Suppressor macrophage treated with lipopolysaccharide for 1 hour (primary cell): ENCODE measurements at places on chromosomes 2 and 18.

- DNase-seq, result no peak
These were observed 10.7 kb upstream of the SPOPL start for GRCh38 chr2:138490673-138491494.

GRCh38 chr18:79917853-79918614, 33.4 kb downstream of the SLC66A2 start:
- DNase-seq, result no peak

DNA sequence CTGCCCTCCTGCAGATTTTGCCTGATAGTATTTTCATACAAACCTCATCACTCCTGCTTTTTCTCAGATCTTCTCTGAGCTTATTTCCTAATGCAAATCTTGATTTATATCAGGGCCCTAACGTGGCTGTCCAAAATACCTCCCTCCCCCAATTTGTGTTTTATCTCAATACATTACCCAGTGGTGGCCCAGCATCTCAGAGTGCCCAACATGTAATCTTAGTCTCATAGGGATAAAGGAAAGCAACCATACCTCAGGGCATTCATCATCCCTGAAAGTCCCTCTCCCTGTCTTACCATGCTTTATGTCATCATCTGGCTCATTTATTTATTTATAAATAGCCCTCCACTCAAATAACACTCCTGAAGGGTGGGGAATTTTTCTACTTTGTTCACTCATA, 135.3 kb downstream of the SLC8A1 start:
- no peak for DNase-seq

GRCh38 chr2:19649785-19650380, 251.9 kb downstream of the TTC32 start:
- DNase-seq, result no peak

- no peak for DNase-seq
These were observed 14.1 kb downstream of the DSC1 start for GRCh38 chr18:31148600-31148999.

GRCh38 chr2:118847762-118848172, 319 bp upstream of the EN1 start:
- peak; percentile 47 for DNase-seq

- no peak for DNase-seq
These were observed 467.9 kb downstream of the MBD2 start for GRCh38 chr18:53756610-53756972.

GRCh38 chr2:43021791-43022509, 204.5 kb downstream of the ZFP36L2 start:
- DNase-seq, result no peak

DNA sequence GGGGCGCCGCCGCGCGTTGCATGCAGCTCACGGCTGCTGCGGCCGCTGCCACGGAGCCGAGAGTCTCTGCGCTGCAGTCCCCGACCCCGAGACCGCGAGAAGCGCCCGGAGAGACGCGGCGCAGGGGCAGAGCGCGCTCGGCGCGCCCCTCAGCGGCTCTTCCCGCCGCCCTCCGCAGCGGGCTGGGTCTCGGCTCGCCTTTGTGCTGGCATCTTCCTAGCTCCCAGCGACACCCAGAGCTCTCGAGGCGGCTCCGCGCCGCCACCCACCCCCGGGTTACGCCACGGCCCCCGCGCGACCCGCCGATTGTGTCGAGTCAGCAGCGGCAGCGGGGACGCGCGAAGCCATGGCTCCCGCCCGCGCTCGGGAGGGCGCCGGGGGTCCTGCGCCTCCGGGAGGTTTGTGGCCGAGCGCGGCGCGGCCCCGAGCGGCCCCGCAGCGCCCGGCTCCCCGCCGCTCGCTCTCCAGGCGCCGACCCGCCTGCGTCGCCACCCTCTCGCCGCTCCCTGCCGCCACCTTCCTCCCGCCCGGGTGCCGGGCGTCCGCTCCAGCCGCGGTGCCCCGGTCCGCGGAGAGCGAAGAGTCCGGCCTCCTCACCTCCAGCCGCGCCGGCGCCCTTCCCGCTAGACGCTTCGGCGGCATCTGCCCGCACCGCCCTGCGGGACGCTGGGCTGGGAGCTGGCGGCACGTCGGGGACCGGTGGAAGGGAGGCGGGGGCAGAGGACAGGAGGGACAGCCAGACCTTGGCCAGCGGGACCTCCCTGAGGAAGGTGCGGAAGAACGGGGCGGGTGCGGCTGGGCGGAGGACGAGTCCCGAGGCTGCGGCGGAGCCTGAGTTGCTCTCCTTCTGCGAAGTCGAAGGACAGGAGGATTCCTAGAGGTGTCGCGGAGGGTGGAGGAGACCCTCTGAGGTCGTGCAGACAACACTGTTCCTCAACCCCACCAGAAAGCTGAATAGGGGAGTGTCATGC, 46.3 kb upstream of the CCDC150 start:
- DNase-seq, result peak; percentile 21

GRCh38 chr2:65070172-65070830, 14.1 kb downstream of the CEP68 start:
- no peak for DNase-seq

GRCh38 chr2:84781942-84782716, 98.8 kb downstream of the TRABD2A start:
- peak; percentile 10 for DNase-seq

GRCh38 chr2:157946919-157947557, 70.9 kb upstream of the ACVR1 start:
- DNase-seq, result no peak

DNA sequence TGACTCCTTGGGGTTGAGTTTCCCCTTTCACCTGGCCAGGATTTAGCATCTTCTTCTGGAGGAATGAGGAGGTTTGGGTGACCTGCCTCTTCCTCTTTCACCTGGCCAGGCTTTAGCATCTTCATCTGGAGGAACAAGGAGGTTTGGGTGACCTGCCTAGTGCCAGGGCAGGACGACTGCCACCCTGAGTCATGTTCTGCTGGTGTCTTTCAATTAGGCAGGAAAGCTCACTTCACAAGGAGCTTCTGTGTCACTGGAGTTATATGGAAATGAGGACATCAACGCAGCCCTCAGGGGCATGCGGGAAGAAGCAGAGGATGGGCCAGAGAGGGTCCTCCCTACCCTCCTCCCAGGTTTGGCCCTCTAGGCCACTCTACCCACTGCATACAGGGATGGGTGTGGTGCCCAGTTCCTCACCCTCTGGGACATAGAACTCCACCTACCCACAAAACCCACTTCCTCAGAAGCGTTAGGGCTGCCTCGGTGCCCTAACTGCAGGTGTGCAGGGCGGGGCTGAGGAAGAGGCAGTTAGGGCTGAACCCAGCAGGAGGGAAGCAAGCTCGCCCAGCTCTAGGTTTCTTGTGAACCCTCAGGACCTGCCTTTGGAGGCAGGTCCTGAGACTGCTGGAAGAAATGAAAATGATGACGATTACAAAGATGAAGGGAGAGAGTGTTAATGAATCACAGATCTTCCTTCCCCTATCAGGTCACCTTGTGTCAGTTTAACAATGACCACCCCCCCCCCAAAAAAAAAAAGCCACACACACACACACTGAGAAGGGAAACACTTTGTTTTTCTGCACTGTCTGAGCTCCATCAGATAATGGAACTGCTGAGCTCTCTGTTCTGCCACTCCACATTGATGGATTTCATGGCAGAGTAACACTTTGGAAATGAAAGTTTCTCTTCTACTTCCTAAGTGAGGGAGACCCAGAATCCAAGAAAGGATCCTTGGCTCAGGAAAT, 71.0 kb downstream of the ARL4C start:
- DNase-seq, result peak; percentile 36

GRCh38 chr2:101830555-101830954, 133.0 kb downstream of the MAP4K4 start:
- DNase-seq, result peak; percentile 73

DNA sequence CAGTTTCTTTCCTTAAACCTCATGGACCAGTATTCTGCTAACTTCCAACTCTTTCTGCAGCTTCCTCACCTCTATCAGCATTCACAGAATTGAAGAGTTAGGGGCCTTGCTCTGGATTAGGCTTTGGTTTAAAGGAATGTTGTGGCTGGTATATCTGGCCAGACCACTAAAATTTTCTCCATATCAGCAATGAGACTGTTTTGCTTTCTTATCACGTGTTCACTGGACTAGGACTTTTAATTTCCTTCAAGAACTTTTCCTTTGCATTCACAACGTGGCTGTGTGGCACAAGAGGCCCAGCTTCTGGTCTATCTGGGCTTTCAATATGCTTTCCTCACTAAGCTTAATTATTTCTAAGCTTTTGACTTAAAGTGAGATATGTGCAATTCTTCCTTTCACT, 33.4 kb downstream of the SP3 start:
- no peak for DNase-seq

DNA sequence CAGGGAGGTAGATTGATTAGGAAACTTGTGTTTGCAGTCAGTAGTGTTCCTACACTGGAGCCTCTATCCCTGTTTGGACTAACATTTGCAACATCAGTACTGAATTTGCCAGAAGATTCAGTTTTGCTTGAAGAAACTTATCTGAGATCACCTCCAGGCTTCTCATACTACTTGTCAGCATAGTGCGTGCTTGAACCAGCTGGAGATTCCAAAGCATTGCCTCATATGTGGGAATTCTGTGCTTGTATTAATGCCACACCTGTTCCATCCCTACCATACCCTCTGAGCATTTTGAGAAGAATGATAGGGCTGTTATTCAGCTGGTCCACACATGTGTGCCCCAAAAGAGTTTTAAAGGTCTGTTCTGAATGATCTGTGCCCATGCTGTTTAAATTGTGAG, 148.7 kb downstream of the RAPGEF4 start:
- DNase-seq, result no peak

- no peak for DNase-seq
These were observed 75.3 kb downstream of the VSNL1 start for GRCh38 chr2:17615728-17616351.

DNA sequence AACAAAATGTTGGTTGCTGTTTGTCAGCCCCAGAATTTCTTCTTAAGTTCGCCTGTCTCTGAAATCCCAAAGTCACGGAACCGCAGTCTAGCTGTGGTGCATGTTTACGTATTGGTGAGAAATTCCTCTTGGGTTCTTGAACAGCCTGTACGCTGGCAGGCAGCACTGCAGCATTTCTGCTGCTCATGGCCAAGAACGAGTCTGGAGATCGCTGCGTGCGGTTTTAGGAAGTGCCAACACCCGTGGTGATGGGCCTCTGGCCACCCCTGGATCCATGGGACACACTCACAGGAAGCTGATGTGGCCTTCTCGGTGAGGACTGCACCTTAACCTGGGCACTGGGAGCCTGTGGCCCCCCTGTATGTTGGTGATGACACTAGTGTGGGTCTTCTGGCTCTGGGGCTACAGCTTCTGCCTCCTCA, 23.7 kb downstream of the ASB1 start:
- DNase-seq, result no peak

DNA sequence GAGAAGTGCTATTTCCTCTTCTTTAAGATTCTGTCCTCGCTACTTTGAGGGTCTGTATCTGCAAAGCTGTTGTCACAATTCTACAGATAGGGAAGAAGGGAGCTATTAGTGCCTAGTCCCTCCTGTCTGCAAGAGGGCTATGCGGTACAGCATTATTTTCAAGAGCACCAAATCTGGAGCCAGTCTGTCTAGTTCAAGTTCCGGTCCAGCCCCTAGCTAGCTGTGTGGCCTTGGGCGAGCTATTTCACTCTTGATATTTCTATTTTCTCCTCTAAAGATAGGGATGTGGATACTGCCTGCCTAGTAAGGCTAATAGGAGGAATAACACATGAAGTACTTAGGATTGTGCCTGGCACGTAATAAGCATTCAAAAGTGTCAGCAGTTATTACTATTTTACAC, 272.4 kb downstream of the KCNE4 start:
- no peak for DNase-seq

DNA sequence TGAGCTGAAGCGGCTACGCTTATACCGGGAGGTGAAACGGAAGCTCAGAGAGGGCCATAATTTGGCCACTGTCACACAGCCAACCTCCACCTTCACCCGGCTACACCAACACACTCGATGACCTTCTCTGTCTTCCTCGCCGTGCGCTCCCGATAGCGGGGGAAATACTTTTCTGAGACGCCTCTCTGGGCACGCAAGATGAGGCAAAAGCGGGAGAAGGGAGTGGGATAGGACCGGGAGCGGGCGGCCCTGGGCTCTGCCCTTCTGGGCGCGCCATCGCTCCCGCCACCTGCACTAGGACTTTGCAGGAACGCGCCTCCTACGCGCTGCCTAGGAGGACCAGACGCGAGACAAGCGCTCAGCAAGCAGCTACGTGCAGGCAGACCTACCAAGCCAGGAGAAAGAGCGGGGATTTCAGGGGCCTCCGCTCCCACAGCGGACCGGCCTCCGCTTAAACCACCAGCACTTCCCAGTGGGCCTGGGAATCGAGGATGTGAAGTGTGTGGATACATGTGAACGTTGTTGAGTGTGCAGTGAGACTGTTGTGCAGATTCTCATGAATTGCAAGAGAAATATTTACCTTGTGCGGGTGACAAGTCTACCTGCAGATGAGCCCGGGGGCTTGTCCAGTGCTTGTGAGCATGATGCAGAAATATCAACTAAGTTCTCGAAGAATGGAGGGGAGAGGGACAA, 11.4 kb downstream of the SIX3 start:
- no peak for DNase-seq

GRCh38 chr2:233422649-233423551, 68.6 kb downstream of the DGKD start:
- DNase-seq, result no peak

- peak; percentile 71 for DNase-seq
These were observed 91.5 kb downstream of the MREG start for GRCh38 chr2:215921895-215922294.
